ENCODE measurements at places on chromosomes 1 and 21. TPM values are rescaled to one million over a fixed set of nuclear protein-coding genes. Genes with fewer than 3 reads are reported as not detected.
A peak's percentile ranks its signal among the peaks of the same experiment; 100 is the strongest.

GRCh38 chr1:93715529-93716126 is 34.0 kb upstream of the BCAR3 start:
- DNase-seq = no peak

The GBP5 gene
- polyA plus RNA-seq = 0.40 TPM

DNA sequence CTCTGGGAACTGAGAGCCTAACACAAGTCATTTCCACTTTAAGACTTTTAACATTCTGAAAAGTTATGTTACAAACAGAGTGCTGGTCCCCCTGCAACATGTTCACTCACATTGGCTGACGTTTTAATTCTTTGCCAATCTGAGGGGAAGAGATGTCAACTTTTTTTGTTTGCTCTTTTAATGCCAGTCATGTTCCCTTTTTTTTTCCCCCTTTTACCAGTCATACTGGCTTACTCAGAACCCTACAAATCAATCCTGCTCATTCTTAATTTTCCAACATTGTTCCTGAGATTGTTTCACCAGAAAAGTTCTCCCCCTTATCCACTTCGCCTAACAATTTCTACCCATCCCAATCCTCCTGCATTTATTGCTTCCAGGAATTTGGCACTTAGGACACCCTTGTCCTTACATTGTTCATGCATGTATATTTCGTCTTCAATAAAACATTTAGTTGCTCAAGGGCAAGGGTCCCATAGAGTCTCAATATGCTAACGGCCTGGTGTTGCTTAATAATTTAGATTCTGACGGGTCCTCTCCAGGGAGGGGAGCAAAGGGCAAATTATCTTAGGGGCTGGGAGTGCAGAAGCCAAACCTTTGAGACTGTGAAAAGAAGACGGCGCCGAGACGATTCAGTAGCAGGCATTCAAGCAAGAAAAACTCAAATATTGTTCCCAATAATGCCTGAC is 624 bp upstream of the CR1L start:
- no peak for DNase-seq

GRCh38 chr1:37998913-37999429 is 6.3 kb downstream of the FHL3 start:
- DNase-seq = no peak

DNA sequence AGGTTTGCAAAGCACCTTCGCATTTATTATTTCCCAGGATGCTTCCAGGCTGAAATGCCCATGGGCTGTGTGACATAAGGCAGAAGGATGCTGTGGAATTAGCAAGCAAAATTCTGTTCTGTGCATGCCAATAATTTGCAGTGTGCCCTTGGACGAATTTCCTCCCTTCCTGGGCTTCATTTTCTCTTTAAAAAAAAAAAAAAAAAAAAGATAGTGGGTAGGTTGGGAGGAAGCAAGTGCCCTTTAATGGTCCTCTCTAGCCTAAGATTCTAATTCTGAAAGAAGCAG is 2.5 kb upstream of the ID3 start:
- no peak for DNase-seq

DNA sequence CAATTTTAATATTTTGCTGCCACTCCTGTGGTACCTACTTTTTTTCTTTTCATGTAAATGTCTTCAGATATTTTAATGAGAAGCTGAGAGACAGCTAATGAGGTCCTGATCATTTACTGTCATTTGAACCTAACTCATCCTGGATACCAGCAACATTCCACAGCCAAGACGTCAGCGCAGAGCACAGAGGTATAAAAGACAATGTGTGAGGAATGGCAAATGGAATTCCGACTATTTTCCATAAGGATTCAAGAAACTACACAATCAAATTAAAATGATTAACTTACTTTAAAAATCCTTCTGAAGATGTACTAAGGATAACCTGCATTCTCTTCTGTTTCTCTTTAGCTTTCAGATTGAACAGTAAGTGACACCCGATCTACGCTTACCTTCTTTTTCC is 38.8 kb downstream of the HEATR1 start:
- DNase-seq = no peak

DNA sequence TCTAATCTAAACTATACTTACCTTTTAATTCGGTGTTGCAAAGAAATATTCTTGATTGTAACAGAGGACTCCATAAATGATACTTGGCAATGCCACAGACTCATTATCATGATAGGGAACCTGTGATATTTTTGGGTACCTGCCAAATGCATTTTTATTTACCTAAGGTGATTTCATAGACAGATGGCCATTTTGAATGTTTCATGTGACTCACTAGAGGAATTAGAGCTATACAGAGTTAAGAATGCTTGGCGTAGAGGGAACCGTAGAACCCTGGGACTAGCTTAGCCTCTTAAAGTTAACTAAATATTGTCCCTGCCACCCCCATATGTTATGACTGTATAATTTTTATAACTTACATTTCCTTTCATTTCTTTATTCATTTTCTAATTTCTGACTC is 136.1 kb downstream of the DISP1 start:
- DNase-seq = no peak

- no peak for DNase-seq
These were observed 69.5 kb downstream of the TMPRSS15 start for GRCh38 chr21:18334066-18334465.

- no peak for DNase-seq
These were observed 2.1 kb downstream of the TTC22 start for GRCh38 chr1:54798769-54799641.

The PLCH2 gene
- polyA plus RNA-seq = 1.3 TPM

DNA sequence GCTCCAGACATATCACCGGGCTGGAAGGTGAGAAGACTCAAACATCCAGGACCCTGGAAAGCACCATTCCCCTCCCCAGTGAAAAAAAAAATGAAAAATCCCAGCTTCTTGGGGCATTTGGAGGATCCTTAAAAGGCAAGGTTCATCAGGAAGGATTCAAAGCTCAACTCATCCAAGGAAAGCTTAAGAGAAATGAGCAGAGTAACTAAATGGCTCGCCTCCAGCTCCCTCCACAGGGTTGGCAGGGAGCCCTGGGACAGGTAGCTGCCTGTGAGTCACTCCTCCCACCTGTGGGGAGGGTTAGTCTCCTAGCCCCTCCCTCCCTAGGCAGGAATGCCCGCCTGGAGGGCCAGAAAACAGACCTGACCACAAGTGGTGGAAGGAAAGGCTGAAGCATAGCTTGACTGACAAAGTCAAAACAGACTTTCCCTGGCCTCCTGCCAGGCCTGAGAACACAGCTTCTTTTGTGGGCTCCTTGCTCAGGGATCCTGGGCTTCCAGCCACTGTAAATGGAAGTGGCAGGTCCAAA is 712 bp upstream of the LAMB3 start:
- peak; percentile 56 for DNase-seq

The CYP4X1 gene
- polyA plus RNA-seq = 11.6 TPM

DNA sequence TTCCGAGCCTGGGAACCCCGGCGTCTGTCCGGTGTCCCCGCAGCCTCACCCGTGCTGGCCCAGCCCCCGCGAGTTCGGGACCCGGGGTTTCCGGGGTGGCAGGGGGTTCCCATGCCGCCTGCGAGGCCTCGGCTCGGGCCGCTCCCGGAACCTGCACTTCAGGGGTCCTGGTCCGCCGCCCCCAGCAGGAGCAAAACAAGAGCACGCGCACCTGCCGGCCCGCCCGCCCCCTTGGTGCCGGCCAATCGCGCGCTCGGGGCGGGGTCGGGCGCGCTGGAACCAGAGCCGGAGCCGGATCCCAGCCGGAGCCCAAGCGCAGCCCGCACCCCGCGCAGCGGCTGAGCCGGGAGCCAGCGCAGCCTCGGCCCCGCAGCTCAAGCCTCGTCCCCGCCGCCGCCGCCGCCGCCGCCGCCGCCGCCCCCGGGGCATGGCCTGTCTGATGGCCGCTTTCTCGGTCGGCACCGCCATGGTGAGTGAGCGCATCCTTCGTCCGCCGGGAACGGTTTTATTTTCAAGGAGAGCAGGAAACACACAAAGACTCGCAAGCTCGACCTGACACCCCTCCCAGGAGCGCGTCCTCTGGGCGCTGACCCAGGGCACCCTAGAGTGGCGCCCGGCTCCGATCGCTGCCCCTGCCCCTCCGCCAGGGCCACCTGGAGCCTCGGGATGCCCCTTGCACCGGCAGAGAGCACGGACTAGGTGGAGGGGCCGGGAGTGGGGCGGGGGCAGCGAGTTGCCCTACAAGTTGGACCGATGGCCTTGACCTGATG is at the start of gene ABCG1:
Gene ABCG1, plus strand, starts transcription at position 305 of the 770 bp plus-strand sequence. Its CDS starts 123 bp downstream, at position 428.
- no peak for DNase-seq

DNA sequence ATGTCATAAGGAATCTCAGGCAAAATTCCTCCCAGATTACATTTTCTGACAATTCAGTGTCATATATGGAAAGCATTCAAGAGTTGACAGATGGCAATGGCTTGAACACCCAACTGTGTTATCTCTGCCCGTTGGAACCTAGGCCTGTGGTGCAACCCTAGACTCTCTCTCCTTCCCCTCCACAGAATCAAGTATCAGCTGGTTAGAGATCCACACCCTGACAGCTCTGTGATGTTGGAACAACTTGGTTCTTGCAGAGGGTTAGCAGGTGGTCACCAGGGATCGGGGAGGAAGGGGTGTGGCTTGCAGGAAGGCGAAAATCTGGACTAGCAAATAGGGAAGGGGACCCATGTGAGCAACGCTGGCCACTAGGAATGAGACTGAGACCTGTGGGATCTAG is 26.3 kb downstream of the PCSK9 start:
- no peak for DNase-seq

The TMEM125 gene
- polyA plus RNA-seq = 19.0 TPM

The F11R gene
- polyA plus RNA-seq = 82.1 TPM

The F5 gene
- 4.2 TPM for polyA plus RNA-seq

DNA sequence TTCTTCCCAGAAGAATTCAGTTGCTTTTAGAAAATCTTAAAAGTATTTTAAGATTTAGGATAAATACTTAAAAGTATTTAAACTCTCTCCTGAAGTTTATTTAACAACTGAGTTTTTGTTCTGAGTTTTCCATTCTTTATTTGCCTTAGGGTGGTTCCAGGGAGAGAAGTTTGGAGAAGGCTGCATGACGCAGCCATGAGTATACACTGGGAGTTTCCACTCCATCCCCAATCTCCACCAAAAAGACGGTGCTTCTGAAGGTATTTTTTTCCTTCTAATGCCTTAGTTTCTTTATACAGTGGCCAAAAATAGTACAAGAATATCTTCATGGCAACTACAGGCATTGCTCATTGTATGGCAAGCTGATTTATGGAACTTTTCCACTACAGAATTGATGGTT is 122.7 kb downstream of the ST6GALNAC5 start:
- no peak for DNase-seq

GRCh38 chr1:27102134-27102706 is 52.7 kb downstream of the SLC9A1 start:
- no peak for DNase-seq
